ENCODE measurements at places on chromosomes 16 and 17.

GRCh38 chr16:66457888-66458287 is 30.8 kb downstream of the BEAN1 start:
- no peak for DNase-seq

GRCh38 chr17:40793832-40794231 is 5.9 kb downstream of the KRT28 start:
- DNase-seq, result no peak

- no peak for DNase-seq
Observed at GRCh38 chr17:77208217-77208808, 67.5 kb downstream of the SEC14L1 start.

GRCh38 chr17:18857864-18858566 is at the start of gene PRPSAP2:
TSS of gene PRPSAP2 (plus strand) at chr17:18858131. CDS start at chr17:18865834, 7,703 bp downstream.
- peak; percentile 96 for DNase-seq

DNA sequence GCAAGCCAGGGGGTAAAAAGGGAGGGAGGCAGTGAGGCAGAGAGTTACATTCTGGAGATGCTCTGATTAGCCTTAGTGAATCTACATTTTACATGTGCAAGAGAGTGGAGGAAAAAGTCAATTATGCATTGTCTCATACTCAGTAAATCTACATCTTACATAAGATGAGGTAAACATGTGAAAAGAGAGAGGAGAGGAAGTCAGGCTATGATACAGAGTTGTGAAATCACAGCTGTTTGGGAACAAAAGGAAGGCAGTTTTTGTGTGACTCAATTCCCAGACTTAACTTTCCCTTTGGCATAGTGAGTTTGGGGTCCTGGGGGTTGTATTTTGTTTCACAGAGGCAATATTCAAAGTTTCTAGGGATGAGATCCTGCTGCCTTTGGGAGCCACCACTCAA is 67.8 kb downstream of the GP2 start:
- no peak for DNase-seq

GRCh38 chr17:73623247-73623646 is 21.0 kb downstream of the SDK2 start:
- no peak for DNase-seq

DNA sequence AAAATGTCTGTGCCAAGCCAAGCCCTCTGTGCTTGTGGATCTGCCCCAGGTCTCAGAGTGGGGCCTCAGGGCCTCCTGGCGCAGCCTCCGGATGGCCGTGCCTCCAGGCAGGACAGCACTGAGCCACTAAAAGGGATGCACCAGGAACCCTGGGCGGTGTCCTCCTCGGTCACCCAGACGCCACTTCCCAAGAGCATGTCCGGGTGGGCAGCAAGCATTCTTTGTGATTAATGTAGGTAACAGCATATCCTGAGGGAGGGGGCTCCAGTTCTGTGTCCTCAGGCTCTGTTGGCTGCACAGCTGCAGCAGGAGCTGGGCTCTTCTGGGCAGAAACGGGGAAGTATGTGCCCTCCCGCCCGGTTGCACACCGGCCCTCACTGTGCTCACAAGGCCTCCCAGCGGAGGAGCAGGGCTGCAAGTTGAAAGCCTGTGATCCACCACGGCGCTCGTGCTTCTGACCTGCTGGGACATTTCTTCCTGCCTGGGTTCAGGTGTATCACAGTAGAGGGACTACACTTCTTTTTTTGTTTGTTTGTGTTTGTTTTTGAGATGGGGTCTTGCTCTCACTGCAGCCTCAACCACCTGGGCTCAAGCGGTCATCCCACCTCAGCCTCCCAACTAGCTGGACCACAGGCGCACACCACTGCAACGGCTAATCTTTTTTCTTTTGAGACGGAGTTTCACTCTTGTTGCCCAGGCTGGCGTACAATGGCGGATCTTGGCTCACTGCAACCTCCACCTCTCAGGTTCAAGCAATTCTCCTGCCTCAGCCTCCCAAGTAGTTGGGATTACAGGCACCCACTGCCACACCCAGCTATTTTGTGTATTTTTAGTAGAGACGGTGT is 37.9 kb upstream of the CHMP6 start:
- DNase-seq, result no peak

DNA sequence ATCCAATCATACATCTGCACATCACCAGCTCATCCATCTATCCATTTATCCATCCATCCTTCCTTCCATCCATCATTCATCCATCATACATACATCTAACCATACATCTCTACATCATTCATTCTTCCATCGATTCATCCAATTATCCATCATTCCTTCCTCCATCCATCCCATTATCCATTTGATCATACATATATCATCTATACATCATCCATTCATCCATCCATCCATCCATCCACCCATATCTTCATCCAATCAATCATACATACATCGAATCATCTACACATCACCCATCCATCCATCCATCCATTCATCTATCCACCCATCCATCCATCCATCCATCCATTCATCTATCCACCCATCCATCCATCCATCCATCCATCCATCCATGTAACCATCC is 29.3 kb upstream of the STH start:
- DNase-seq, result no peak

DNA sequence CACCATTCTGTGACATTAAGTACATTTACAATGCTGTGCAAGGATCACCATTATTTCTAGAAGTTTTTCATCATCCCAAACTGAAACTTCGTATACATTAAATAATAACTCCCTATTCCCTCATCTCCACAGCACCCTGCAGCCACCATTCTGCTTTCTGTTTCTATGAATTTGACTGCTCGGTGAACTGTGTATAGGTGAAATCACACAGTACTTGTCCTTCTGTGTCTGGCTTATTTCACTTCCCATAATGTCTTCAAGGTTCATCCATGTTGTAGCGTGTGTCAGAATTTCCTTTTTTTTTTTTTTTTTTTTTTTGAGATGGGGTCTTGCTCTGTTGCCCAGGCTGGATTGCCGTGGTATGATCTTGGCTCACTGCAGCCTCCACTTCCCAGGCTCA is 20.4 kb downstream of the RAP1GAP2 start:
- DNase-seq, result no peak

DNA sequence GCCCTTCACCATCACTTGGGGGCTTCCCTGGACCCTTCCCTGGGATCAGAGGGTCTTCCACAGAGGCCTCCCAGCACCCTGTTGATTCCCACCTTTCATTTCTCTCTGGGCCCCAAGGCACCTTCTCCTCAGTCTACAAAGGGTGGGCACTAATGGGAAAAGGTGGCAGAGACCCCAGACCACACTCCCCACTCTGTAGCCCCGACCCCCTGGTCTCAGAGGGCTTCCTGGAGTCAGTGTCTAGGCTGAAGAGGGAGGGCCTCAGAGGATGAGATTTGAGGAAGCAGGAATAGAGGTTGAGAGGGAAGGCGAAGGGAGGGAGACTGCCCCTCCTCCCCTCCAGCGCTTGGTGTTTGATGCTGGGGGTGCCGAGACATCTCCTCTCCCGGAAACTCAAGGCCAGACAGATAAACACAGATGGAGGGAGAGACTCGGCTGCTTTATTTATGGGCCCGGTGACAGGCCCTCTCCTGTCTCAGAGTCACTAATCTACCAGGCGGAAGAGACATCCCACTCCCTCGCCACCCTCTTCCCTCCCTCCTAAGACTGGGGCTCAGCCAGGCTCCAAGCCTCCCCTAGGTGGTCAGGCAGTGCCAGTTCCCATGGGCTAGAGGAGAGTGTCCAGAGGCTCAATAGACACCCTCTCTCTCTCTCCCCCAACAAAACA is 18.5 kb upstream of the SP2 start:
- no peak for DNase-seq

DNA sequence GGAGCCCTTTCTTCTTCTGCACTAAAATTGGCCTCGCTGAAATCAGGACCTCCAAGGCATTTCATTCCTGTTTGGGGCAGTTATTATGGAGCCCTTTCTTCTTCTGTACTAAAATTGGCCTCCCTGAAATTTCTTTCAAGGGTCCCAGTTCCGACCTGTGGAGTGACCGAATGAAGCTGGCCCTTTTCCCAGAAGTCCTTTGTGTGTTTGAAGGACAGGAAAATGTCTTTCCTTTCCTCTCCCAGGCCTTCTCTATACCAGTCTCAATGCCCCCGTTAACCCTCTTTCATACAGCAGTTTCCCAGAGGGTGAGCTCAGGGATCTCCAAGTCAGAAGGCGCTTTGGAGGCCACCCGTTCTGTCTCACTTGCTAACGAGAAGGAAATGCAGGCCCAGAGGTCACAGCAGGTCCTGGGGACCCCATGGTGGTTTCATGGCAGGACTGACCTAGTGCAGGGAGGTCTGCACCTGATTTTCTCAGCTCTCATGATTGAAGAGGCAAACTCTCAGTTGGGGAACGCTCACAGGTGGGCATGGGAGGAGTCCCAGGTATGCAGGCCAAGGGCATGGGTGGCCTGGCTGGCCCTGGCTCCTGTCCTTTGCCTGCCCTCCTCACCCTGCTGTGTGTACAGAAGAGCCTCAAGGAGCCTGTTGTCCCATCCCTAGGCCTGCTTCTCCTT is 37.1 kb upstream of the DOC2B start:
- DNase-seq, result no peak

DNA sequence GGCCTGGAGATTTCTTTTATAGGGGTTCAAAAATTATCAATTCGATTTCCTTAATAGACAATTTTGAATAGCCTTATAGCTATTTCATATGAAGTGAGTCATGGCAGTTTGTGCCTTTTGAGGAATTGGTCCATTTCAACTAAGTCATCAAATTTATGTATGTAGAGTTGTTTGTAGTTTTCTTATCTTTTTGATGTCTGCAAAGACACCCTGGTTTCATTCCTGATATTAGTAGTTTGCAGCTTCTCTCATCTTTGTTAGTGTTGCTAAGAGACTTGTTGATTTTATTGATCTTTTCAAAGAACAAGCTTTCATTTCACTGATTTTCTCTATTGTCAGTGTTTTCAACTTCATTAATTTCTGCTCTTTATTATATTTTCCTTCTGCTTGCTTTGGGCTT is 44.2 kb downstream of the N4BP1 start:
- DNase-seq, result no peak

DNA sequence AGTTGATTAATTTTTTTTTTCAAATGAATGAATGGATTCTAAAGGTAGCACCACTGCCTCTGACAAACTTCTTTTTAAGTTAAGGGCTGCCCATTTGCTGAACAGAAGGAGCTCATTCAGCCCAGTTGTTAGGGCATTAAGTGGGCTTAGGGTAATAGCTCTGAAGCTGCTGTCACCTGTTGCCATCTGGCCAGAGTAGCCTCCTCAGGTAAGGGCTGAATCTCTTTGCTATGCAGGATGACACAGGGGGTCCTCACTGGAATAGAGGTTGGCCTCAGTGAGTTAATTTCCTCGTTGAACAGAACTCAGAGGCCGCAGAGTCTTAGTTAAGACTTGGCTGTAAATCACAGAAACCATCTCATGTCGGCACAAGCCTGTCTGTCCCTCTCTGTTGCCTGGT is 232.8 kb downstream of the CCDC182 start:
- DNase-seq, result no peak

DNA sequence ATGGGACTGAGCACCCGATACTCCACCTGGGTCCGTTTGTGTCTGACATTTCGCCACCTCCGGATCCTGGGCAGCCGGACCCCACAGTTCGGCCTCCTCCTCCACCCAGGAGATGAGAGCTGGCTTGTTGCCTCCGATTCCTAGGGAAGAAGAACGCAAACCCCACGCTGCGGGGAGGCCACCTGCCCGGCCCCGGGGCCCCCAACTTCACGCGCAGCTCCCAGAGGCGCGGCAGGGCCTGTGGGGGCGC is 542 bp downstream of the ZNF764 start:
- no peak for DNase-seq

DNA sequence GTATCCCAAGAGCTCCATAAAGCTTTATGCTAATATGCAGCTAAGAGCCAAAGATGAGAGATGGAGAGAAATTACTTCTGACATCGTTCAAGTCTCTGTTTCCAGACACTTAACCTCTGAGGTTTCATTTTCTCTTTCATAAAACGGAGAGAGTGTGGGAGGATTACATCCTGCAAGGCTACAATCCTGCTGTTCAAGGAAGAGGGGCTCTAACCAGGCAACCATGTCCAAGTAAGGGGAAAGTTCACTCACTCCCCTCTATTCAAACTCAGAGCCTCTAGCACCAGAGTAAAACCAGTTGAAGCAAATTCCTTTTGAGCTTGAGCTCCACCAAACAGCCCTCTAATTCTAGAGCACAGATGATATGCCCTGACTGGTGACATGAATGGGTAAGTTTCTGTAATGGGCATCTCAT is 397.4 kb downstream of the NPIPA8 start:
- DNase-seq, result no peak

GRCh38 chr17:67575325-67575724 is 142.4 kb upstream of the NOL11 start:
- DNase-seq, result no peak

DNA sequence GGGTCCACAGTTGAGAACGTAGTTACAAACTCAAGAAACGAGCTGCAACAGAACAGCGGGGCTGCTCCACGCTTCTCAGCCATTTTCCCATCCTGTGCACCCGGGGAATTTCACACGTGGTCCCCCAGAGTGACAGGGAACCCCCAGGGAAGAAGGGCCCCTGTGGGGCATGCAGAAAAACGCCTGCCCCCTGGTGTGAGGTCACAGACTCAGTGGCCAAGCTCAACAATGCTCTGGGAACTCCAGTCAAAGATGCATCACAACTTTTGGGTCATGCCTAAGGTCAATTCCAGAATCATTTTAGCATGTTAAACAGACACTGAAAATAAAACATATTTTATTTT is 115.4 kb downstream of the ZNF778 start:
- no peak for DNase-seq

DNA sequence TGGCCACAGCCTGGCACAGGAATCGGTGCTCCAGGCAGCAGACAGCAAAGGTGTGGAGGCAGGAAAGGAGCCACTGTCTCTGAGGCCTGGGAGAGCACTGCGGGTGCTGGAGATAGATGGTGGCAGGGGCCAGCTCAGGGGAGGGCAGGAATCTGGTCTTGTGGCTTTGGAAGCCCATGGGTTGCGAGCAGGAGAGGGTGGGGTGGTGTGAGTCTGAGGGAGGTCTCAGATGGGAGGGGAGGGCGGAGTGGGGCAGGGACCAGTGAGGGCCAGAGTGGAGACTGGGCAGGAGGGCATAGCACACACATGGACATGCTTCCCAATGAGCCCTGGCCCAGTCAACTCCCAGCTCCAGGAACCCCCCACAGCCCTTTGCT is 70.1 kb downstream of the SREBF1 start:
- DNase-seq, result no peak

DNA sequence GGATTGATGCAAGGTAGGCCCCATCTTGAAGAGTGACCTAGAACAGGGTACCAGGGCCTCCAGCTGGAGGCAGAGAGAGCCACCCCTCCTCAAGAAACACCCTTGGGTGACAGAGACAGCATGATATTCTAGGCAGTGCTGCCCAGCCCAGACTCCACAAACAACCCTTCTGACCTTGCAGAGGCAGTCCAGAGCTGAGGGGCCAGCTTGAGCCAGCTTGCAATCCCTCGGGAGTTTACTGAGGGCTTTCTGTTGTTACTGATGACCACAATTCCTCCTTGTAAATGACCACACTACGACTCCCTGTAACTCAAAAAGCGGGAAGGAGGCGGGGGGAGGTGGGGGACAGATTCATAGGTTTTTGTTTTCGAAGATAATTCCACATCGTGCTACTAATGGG is 18.6 kb upstream of the MNT start:
- DNase-seq, result no peak

GRCh38 chr17:50868602-50869001 is 2.4 kb upstream of the TOB1 start:
- no peak for DNase-seq

All from CD4-positive, alpha-beta T cell treated with Interleukin-21 for 1 hour (primary cell).